ENCODE measurements at places on chromosomes 13 and 19. TPM values are rescaled to one million over a fixed set of nuclear protein-coding genes. Genes with fewer than 3 reads are reported as not detected.

CKAP2 gene
- total RNA-seq = 49.4 TPM

DNA sequence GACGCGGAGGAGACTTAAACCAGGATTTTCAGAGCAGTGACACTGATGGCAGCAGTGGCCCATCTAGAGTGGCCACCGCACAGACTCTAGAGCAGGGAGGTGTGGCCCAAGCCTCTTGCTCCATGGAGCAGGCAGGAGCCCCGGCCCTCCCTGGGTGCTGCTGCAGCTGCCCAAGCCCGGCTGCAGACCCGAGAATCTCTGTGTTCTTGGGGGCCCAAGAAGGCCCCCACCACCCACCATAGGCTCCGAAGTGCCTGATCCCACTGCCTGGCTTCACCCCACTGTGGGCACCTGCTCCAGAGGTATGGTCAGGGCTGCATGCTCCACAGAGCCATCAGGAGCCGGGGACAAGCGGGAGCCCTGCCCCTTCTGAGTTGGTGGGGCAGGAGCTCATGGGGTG lies 36.1 kb downstream of the CEP89 start:
- no peak for DNase-seq

DNA sequence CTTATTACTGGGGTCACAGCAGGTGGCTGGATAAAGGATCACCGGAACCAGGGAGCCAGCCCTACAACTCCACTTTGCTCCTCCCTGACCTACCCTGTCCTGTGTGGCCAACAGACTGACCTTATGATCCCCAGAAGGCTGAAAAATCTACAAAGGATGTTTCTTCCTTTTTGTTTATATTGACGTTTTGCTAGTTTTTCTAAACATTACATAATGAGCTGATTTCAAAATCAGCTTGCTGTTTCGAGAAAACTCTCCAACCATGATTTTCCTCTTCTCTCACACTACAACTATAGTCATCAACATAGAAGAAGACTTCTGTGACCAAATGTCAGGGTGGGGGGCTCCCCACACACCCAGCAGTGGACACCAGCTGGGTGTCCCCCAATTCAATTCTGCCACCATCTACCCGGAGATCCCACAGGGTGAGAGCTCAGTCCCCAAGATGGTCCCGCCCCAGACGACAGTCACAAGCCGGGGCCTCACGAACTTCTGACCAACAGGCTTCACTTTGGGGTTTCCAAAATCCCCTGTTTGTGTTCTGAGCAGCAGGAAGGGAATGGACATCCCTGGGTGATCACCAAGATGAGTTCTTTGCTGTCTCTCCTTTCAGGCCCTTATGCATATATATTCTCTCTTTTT lies 35.0 kb downstream of the ZNF536 start:
- no peak for DNase-seq

DNA sequence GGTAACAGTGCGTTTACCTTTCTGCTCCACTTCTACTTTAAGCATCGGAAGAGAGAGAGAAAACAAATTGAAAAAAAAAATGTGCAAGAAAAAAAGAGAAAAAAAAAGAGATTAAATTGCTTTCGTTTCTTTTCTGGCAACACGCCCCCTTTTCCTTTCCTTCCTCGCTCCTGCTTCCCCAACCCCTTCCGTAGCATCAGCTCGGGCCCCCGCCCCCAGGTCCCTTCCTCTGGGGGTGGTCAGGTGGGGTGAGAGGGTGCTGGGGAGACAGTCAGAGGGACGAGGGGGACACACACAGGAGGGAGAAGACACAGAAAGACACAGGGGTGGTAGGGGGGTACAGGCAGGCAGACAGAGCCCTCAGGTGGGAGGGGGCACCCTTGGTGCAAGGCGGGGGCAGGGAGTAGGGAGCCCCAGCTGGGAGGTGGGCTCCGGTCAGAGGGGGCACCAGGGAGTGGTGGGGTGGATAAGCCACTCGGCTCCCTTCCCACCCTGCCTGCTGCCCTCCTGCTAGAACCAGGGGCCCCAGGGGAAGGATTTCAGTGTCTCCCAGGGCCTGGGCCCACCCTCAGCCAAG lies 30.7 kb upstream of the ASF1B start:
- DNase-seq = no peak

TEAD2 gene
- total RNA-seq = 226 TPM

- no peak for DNase-seq
Observed at GRCh38 chr19:47002106-47002766, 17.4 kb upstream of the NPAS1 start.

GRCh38 chr19:36149673-36150406 lies 2.4 kb downstream of the COX7A1 start:
- DNase-seq = no peak

DNA sequence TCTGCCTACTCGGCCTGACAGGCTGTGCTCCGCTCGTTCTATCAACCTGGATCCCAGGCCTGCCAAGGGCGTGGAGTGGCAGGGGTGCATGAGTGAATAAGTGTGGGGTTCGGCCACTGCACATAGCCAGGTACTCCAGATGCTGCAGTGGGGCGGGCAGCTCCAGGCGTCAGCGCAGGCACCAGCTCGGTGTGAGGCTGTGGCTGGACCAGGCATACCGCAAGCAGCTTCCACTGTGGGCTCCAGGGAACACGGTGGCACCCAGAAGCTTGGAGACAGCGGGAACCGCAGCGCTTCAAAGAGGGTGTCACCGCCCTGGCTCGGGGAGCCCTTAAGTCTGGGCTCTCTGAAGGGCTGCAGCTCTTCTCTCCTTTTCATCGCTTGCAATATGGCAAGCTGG lies 1630.2 kb downstream of the OLFM4 start:
- DNase-seq = no peak

- no peak for DNase-seq
Observed at GRCh38 chr13:35496761-35497386, 20.4 kb upstream of the MAB21L1 start.

GRCh38 chr13:48853728-48854102 lies 122.0 kb upstream of the FNDC3A start:
- DNase-seq = no peak

Measured in progenitor cell of endocrine pancreas (in vitro differentiated cells).